ENCODE measurements at places on chromosomes 5 and 9.

DNA sequence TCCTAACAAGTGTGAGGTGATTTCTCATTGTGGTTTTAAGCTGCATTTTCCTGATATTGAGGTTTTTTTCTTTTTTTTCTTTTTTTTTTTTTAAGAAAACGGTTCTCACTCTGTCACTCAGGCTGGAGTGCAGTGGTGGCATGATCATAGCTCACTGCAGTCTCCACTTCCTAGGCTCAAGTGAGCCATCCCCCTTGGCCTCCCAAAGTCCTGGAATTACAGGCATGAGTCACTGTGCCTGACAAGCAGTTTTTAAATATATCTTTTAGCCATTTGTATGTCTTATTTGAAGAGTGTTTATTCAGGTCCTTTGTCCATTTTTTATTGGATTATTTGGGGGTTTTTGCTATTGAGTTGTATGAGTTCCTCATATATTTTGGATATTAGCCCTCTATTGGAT lies 53.8 kb downstream of the GCNT1 start:
- no peak for DNase-seq

DNA sequence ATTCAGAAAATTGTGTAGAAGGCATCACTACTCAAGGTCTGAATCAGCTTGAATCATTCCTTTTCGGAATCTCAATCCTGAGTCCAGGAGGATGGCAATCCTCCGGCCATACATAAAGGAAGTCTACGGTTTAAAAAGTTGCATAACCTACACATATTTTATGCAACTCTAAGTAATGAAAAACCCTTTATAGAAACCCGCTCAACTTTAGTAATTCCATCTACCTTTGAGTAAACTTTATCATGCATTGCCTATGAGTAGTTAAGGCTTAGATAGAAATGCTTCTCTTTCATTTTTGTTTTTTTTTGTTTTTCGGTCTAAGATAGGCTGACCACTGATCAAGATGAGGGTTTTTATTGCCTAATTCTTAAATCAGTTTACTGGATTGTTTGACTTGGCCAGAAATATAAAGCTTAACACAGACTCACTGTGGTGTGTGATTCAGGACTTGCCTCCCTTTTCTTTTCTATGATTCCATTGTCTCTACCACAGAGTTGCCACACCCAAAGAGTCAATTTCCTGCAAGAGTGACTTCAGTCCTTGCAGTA lies 85.0 kb downstream of the LURAP1L start:
- DNase-seq: no peak

GRCh38 chr5:35229076-35230037 lies 930 bp downstream of the PRLR start:
- peak; percentile 25 for DNase-seq

GRCh38 chr5:142671801-142672200 lies 14.1 kb downstream of the FGF1 start:
- no peak for DNase-seq

- no peak for DNase-seq
These were observed 6.3 kb downstream of the ROR2 start for GRCh38 chr9:91943478-91944470.

GRCh38 chr5:15734058-15734457 lies 234.1 kb downstream of the FBXL7 start:
- no peak for DNase-seq

DNA sequence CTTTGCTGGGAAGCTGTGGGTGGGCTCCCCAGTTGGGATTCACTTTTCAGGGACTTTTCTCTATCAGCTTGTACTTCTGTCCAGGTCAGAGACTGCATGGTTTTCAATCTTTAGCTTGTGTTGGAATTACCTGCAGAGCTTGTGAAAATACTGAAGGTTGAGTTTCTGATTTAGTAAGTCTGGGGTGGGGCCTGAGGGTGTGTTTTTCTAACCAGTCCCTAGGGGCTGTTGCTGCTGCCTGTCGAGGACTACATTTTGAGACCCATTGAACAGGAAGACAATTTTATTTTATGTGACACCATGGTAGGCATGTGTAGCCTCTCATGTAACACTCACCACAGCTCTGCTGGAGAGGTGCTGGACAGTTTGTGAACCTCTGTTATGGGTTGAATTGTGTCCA lies 14.7 kb upstream of the MLANA start:
- no peak for DNase-seq

DNA sequence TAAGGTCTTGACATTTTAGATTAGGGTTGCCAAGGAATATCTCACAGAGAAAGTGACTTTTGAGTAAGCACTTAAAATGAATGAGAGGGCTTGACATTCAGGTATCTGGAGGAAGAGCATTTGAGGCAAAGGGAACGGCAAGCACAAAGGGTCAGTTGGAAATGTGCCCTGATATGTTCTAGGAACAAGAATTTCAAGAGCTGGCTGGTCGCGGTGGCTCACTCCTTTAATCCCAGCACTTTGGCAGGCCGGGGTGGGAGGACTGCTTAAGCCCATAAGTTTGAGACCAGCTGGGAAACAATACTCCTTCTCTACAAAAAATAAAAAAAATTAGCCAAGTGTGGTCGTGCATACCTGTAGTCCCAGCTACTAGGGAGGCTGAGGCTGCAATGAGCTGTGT lies 16.5 kb downstream of the KIAA1958 start:
- no peak for DNase-seq

- peak; percentile 23 for DNase-seq
These were observed 91.9 kb upstream of the RASEF start for GRCh38 chr9:83154821-83155220.

DNA sequence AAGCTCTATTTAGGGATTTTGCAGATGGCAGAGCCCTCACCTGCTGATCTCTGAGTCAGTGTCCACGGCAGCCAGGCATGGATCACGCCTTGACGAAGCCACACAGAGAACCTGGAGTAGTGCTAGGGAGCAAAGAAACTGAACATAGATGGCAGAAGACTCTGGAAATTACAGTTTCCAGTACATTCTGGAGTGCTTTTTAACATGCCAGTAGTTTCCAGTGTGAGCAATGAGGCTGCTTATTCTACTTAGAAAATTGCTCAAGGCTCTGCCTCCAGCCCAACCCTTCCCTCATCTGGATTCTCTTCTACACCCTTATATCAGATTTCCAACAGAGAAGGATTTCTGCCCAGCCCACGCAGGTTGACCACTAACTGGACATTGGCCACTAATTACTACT lies 203.3 kb downstream of the ADAMTS12 start:
- no peak for DNase-seq
